ENCODE measurements at places on chromosomes 5 and 9. TPM values are rescaled to one million over a fixed set of nuclear protein-coding genes. Genes with fewer than 3 reads are reported as not detected.

ESM1 gene
- not detected for total RNA-seq

CDKN2B-AS1 gene
- not detected for total RNA-seq

- peaks cover 1% of the 10 kb centered on the region for H3K36me3 ChIP-seq
- peak; percentile 73 for DNase-seq
- no peaks in the 10 kb centered on the region for H3K27me3 ChIP-seq
- peak overlapping the region; percentile 22 for H3K27ac ChIP-seq
Measured at GRCh38 chr9:121686930-121687541, 35.6 kb downstream of the DAB2IP start.

DNA sequence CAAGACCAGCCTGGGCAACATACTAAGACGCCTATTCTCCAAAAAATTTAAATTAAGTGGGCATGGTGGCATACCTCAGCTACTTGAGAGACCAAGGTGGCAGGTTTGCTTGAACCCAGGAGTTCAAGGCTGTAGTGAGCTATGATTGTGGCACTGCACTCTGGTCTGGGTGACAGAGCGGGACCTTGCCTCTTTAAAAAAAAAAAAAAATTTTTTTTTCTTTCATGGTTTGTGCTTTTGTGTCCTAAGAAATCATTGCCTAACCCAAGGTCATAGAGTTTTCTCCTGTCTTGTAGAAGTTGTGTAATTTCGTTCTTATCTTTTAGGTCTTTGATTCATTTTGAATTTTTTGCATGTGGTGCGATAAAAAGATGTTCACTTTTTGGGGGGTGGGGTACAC, 12.3 kb downstream of the GPBP1 start:
- H3K27ac ChIP-seq, result no peak overlapping the region
- H3K36me3 ChIP-seq, result peaks cover 10% of the 10 kb centered on the region
- H3K27me3 ChIP-seq, result no peaks in the 10 kb centered on the region

GLDC gene
- total RNA-seq, result 11.3 TPM

- H3K4me3 ChIP-seq, result no peak overlapping the region
- peaks cover 3% of the 10 kb centered on the region for H3K27me3 ChIP-seq
- no peak overlapping the region for H3K27ac ChIP-seq
- H3K36me3 ChIP-seq, result no peaks in the 10 kb centered on the region
Measured at GRCh38 chr5:1167361-1167727, 34.1 kb upstream of the SLC6A19 start.

DNA sequence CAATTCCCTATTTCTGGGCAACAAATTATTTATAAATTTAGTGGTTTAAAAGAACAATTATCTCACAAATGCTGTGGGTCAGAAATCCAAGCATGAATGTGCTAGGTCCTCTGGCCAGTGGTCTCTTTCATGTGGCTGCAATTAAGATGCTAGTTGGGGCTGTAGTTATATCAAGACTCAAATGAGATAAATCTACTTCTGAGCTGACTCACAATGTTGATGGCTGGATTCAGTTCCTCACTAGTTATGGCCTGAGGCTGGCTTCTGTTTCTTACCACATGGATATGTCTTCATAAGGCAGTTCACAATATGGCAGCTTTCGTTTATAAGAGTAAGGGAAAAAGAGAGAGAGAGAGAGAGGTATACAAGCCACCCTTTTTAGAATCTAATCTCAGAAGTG, 717.0 kb downstream of the PRELID2 start:
- peaks cover 1% of the 10 kb centered on the region for H3K4me1 ChIP-seq
- DNase-seq, result no peak
- H3K27ac ChIP-seq, result no peak overlapping the region

GRCh38 chr5:9712911-9713310, 82.8 kb upstream of the TAS2R1 start:
- no peak overlapping the region for H3K27ac ChIP-seq
- H3K4me1 ChIP-seq, result no peaks in the 10 kb centered on the region
- no peak overlapping the region for H3K4me3 ChIP-seq
- H3K27me3 ChIP-seq, result peaks cover 4% of the 10 kb centered on the region
- DNase-seq, result no peak
- H3K36me3 ChIP-seq, result no peaks in the 10 kb centered on the region

DNA sequence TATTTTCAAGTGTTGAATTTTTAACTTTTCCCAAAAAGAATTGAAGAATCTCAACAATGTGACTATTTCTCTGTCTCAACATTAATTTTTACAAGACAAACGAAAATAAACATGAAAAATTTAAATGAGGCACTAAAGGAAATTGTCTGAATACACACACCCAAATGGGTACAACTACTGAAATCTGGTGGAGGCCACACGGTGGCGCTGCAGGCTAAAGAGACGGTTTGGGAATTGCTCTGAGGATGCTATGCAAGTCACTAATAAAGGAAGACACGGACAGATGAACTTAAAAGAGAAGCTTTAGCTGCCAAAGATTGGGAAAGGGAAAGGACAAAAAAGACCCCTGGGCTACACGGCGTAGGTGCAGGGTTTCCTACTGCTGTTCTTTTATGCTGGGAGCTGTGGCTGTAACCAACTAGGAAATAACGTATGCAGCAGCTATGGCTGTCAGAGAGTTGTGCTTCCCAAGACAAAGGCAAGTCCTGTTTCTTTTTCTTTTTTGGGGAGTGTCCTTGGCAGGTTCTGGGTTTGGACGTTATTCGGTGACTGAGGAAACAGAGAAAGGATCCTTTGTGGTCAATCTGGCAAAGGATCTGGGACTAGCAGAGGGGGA, at the start of gene PCDHB10:
Gene PCDHB10 (plus strand): TSS at position 244 of the 616 bp plus-strand sequence. CDS start 200 bp downstream, at position 444.
- H3K27me3 ChIP-seq, result no peaks in the 10 kb centered on the region
- no peaks in the 10 kb centered on the region for H3K4me1 ChIP-seq
- peaks cover 43% of the 10 kb centered on the region for H3K36me3 ChIP-seq
- H3K4me3 ChIP-seq, result peak within 1 kb of the TSS; percentile 63
- DNase-seq, result no peak

- H3K4me1 ChIP-seq, result no peaks in the 10 kb centered on the region
- H3K27me3 ChIP-seq, result no peaks in the 10 kb centered on the region
- H3K27ac ChIP-seq, result no peak overlapping the region
- H3K4me3 ChIP-seq, result no peak overlapping the region
- no peaks in the 10 kb centered on the region for H3K36me3 ChIP-seq
- DNase-seq, result no peak
Measured at GRCh38 chr5:179288101-179288808, 57.0 kb downstream of the ADAMTS2 start.

PCDHGA2 gene
- 0.72 TPM for total RNA-seq

WDR31 gene
- total RNA-seq, result 5.1 TPM

DNA sequence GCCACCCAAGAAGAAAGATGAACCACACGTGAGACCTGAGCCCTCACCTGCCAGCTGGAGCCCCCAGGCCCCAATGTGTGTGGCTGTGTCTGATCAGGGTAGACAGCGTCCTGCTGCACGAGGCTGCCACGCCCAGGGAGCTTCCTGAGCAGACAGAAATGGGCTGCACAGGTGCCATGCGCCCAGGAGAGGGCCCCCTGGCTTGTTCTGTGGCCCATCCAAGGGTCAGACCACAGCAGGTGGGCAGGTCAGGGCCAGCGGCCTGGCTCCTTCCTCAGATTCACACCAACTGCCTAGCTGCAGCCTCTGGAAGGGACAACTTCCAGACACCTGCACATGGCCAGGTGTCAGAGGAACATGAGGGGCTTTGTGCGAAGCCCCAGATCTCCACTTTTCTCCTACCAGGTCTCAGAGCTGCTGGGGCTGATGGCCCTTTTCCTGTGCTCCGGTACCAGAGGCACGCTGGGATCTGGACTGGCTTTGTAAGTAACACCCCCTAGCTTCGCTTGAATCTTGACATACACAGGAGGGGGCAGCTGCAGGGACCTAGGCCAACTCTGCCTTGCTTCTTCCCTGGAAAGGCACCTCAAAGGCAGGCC, 10.8 kb downstream of the SARDH start:
- no peak for DNase-seq
- H3K4me1 ChIP-seq, result no peaks in the 10 kb centered on the region
- H3K27ac ChIP-seq, result no peak overlapping the region
- peaks cover 2% of the 10 kb centered on the region for H3K36me3 ChIP-seq
- H3K27me3 ChIP-seq, result peaks cover 7% of the 10 kb centered on the region
- H3K4me3 ChIP-seq, result no peak overlapping the region

GRCh38 chr5:135723491-135723890, 111.0 kb upstream of the SLC25A48 start:
- peaks cover 2% of the 10 kb centered on the region for H3K4me1 ChIP-seq
- H3K36me3 ChIP-seq, result no peaks in the 10 kb centered on the region
- no peaks in the 10 kb centered on the region for H3K27me3 ChIP-seq
- no peak for DNase-seq
- no peak overlapping the region for H3K4me3 ChIP-seq

DNA sequence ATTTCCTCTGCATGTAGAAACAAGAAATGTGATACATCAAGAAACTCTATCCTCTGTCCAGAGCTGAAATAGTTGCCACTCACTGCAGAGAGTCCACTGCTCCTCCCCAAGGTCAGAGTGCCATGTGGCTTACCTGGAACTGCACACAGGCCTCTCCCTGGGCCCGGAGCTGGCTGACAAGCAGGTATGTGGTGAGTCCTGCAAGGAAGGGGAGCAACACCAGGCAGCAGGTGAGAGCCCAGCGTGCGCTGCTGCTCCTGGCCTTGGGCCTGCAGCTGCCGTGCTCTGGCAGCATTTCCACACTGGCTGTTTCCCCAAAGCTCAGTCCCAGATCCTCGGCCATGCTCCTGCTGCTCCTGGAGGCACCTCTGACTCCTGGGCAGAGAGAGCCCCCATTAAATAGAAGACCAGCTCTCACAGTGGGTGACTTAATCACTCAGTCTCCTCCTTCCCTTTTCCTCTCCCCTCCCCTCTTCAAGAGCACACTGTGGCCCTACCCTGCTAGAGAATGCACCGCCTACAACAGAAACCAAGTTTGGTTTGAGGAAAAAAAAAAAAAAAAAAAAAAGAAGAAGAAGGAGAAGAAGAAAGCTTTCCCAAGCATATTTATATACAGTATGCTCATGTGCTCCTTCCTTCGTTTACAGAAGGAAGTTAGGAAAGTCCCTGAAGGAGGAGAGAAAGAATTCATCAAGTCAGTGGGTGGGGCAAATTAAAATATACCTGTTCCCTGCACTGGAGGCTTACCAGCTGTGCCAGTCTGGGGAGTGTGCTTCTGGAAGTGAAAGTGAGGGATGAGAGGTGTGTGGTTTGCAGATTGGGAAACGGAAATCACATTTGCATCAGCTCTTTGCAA, at the start of gene TNFSF15:
Gene TNFSF15 (minus strand): TSS at position 370 of the 856 bp plus-strand sequence. CDS start 27 bp downstream, at position 343.
- no peaks in the 10 kb centered on the region for H3K36me3 ChIP-seq
- peak; percentile 26 for DNase-seq
- peaks cover 43% of the 10 kb centered on the region for H3K4me1 ChIP-seq
- H3K4me3 ChIP-seq, result peak within 1 kb of the TSS; percentile 64

DNA sequence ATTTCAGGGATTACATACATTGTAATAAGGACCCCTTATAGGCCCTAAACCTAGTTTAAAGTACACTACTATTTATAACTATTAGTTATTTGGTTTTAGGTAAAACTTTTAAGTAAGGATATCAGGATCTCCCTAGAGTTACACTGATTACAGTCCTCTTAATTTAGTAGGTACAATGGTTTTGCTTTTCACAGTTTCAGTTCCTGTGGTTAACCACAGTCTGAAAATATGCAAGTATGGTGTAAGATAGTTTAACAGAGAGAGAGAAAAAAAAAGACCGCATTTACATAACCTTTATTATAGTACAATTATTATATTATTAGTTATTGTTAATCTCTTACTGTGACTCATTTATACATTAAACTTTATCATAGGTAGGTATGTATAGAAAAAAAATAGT, 725.3 kb upstream of the PTPRD start:
- no peaks in the 10 kb centered on the region for H3K36me3 ChIP-seq
- no peak overlapping the region for H3K27ac ChIP-seq
- DNase-seq, result no peak
- no peaks in the 10 kb centered on the region for H3K27me3 ChIP-seq

Data from progenitor cell of endocrine pancreas (in vitro differentiated cells).